ENCODE measurements at places on chromosomes 5 and 9. TPM values are rescaled to one million over a fixed set of nuclear protein-coding genes. Genes with fewer than 3 reads are reported as not detected.
A peak's percentile ranks its signal among the peaks of the same experiment; 100 is the strongest.

DNA sequence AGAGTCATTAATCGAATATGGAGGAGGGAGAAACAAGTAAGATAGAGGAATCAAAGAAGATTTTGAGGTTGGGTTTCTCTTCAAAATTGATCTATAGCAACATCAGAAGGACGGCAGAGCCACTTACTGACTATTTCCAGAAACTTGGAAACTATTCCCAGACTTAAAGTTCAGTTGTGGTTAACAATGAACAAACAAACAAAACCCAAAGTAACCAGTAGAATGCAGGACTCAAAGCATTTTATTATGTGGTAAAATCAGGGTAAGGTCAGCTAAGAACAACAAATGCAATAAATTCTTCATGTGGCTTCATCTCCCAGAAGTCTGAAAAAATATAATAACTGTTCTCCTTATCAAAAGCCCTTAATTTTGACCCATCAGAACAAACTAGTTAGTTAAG, 54.9 kb upstream of the OSMR start:
- DNase-seq: no peak

GRCh38 chr9:74770508-74771261, 117.0 kb downstream of the TRPM6 start:
- DNase-seq: no peak

GRCh38 chr5:7650755-7651154, 200.2 kb downstream of the CFAP90 start:
- DNase-seq: no peak

DNA sequence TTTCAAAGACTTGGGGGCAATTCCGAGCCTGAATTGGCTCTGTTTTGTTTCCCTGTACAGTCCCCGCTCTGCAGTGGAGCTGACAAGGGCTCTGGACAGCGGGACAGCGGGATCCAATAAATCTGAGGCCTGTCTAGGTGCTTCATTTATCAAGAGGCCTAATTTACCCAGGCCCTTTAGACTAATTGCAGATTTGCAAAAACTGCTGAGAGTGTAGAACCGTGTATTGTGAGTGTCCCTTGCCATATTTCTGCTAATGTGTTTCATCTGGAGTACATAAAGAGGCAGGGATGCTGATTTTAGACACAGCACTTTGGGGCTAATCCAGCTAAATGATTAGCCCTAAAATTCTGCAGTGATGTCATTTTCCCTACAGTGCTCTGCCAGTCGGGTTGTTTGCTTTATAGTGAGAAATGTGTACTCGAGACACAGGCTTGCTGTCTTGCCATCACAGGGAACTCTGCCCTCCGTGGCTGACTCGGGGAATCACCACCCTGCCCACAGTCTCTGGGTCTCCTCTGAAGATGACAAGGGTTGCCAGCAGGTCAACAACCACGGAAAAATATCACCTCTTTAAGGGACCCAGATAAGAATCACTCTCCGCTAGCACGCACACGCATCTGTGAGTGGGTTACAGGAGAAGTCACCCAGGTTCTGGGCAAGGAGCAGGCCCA, 592.0 kb downstream of the BNC2 start:
- DNase-seq: no peak

The SLC45A2 gene
- 0.11 TPM for polyA plus RNA-seq

DNA sequence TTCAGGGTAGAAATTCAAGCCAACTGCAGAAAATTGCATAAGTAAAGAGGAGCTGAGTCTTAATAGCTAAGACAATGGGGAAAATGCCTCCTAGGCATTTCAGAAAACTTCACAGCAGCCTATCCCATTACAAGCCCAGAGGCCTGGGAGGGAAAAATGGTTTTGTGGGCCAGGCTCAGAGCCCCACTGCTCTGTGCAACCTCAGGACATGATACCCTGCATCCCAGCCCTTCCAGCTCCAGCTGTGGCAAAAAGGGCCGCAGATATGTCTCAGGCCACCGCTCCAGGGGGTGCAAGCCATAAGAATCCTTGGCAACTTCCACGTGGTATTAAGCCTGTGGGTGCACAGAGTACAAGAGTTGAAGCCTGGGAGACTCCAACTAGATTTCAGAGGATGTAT, 387.0 kb downstream of the ARRDC3 start:
- no peak for DNase-seq

DNA sequence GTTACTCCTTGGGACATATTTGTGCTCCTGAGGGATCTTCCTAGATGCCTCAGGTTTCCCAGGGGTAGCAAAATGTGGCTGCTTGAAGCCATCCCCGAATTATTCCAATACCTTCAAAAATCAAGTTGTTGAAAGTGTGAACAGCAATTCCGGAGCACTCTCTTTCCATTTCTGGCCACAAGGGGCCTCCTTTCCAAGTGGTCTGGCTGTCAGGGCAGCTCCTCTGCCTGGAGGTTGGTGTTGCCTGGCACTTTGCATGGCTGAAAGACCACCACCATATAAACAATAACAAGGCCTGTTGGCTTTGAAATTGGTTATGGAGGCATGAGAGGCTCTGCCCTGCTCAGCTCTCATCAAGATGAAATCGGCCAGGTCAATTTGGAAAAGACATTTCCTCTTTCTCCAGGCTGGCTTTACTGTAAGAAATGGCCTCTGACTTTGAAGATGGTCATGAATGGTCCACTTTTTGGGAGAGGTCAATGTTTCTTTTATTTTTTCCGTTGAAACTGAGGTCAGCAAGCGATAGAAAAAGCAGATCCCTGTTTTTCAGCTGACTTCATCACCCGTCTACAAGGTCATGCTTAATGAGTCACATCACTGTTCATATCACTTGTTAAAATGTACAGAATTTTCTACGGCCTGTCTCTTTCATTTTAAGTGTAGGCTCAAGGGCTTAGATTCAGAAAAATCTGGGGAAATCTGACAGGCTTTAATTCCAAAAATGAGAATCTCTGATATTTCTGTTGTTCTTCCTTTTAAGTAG, 481.1 kb upstream of the ZNF608 start:
- DNase-seq: no peak

The GPR151 gene
- not detected for polyA plus RNA-seq

GRCh38 chr9:33049680-33050361, 24.7 kb downstream of the DNAJA1 start:
- DNase-seq: no peak

- DNase-seq: no peak
These were observed 303.9 kb downstream of the DOCK8 start for GRCh38 chr9:518540-518939.

GRCh38 chr5:136043551-136043950, 14.8 kb downstream of the TGFBI start:
- no peak for DNase-seq

DNA sequence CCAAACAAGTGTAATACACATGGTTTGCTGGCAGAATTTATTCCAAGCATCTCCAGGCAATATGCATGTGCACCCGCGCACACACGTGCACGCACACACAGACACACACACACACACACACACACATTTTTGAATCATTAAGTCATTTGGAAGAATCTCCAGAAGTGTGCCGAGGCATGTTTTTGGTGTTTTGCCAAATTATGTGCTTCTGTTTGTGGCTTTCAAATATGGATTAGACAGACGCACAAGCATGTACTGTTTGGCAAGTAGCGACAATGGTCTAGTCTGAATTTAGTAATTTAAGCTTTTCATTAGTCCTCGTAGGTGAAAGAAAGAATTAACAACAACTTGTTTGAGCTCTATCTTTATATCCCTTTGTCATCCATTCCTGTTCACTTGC, 36.7 kb downstream of the NFIB start:
- no peak for DNase-seq

The LRRTM2 gene
- polyA plus RNA-seq: 1.3 TPM

DNA sequence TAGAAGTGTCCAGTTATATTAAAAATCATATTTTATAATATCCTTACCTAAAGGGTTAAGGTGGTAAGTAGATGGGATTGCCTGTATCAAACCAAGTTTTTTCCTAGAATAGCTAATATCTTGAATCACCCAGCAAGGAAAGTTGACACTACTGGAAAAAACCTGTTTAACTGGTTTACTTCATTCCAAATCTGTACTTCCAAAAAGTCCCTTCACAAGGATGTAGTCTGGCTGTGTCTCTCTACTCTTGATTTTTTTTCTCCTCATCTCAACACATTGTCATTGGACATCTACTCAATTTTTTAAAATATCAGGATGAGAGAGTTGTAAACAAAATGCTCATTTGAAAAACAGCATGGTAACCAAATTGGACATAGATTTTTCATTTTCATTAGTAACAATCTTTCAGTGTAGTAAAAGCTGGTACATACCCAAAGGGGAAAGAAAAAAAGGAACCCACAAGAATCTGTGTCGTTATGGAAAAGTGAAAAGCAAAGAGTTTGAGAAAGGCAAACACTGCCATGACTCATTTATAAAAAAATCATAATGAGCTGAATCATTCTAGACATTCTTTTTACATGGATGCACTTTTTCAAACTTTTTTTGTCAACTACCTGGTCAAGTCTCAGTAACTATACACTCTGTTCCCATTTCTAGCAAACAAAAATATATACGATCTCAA, 173.5 kb downstream of the GLIS3 start:
- DNase-seq: no peak

The PSIP1 gene
- polyA plus RNA-seq: 150 TPM

- DNase-seq: no peak
These were observed 11.9 kb upstream of the TOMM5 start for GRCh38 chr9:37604296-37604695.

The MYO10 gene
- polyA plus RNA-seq: 71.5 TPM

- peak; percentile 69 for DNase-seq
These were observed at the start of gene C5orf63 for GRCh38 chr5:127072861-127073846. C5orf63 (minus strand) TSS chr5:127073502; CDS start chr5:127058995, 14,507 bp downstream.
